ENCODE measurements at places on chromosomes 2 and 18.

DNA sequence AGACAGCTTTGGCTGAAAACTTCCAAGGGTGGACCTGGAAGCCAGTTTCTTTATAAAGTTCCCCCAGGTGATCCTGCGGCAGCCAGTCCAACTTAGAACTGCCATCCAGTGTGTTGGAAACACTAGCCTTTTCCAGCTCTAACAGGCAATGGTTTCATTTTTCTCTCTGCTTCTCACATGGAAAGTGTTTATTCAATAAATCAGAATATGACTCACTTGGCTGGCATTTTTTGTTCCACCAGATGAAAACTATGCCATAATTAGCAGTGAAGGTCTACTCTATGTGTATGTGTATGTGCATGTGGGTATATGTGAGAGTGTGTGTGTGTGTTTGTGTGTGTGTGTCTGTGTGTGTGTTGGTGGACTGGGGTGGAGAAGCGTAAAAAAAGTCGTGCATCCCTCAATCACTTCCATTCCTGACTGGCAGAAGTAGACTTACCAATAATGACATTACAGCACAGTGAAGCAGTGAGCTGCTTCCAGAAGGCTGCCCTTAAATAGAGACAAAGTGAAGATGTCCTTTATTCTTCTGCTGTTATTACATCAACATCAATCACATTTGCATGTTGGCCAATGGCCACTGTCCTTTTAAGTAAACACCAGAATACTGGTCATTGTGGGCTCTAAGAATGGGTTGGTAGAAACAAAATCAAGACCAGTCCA is 90.9 kb upstream of the SETBP1 start:
- DNase-seq: no peak

DNA sequence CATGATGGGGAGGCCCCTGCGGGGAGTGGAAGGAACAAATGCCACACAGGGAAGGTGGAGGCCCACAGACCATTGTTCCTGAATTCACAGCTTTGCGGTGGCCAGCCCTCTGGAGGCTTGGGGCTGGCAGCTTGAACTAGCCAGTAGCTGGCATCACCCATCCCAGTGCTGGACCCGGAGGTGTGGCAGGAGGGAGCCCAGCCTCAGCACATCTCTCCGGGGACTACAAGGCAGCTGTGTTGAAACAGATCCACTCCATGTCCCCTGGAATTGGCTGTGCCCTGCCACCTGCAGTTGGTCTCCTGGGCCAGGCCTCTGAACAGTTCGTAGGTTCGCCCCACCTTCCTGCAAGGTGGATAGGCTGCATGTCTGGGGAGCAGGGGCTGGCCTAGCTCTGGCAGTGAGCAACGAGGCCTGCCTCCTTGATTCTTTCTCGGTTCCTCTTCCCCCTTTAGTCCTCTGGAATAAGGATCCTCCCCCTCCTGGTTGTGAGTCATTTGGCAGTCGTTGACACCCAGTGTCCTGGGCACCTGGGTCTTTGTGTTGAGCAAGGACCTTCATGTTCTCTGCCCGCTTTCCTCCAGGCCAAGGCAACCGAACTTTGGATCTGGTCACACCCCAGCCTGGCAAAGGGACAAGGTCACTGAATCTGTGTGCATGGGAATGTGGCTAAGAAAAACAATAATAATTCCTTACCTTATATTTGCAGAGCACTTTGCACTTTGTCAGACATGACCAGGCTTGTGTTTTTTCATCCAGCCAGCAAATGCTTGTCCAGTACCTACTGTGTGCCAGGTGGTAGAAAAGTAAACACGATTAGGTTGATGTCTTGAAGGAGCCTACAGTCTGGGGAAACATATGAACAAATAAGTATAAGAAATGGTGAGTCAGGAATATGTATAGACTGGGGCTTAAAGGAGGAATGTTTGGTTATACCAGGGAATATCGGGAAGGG is 55.0 kb upstream of the MCFD2 start:
- DNase-seq: no peak

- no peak for DNase-seq
Observed at GRCh38 chr2:39991298-39991697, 212.2 kb upstream of the THUMPD2 start.

DNA sequence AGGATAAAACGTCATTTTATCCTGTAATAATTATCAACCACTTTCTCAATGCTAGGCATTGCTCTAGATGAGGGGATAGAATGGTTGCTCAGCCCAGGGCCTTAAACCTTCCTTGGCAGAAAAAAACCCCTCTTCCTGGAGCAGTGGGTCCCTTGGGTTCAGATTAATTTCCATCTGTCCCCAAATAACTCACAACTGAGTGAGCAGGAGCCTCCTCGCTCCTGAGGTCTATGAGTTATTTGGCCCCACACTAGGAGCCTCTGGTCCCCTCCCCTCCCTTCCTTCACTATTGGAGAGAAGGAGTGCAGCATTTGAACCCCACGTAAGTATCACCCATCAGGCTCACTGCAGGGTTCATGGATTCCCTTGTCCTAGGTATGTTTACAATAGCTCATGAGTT is 157.5 kb upstream of the FHL2 start:
- no peak for DNase-seq

- no peak for DNase-seq
Observed at GRCh38 chr2:75949385-75950030, 238.8 kb upstream of the GCFC2 start.

DNA sequence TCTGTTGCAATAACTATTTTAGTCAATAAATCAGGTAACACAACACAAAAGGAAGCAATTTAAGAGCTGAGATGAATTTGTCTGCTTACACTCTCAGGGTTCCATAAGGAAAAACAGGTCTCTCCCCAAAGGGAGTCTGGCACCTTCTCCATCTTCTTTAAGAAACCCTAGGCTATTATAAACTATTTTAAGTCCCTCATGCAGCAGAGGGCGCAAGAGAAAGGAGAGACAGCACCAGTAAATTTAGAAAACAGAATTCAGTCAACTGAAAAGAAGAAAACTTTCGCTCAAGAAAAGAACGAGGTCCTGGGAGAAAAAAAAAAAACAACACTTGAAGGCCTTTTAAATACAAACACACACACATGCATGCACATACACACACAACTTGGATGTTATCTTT is 19.1 kb downstream of the SULT1C4 start:
- no peak for DNase-seq

DNA sequence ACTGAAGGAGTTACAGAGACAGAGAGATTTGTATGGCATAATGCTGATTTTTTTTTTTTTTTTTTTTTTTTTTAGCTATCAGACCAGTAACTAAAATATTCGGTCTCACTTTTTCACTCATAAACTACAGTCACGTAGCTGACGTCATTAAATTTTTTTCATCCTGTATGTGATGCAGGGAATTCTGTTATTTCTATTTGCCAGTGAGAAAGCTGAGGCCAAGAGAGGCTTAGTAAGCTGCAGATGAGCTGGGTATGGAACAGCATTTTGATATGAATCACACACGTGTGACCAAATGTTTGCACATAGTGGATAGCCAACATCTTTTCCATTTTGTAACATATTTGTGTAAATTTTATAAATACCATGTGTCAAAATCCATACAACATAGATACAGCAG is 79.1 kb upstream of the EPB41L3 start:
- DNase-seq: no peak
